Myometrial cell (primary cell): ENCODE measurements at places on chromosomes 5 and 9. TPM values are rescaled to one million over a fixed set of nuclear protein-coding genes. Genes with fewer than 3 reads are reported as not detected.

The SURF4 gene
- total RNA-seq: 526 and 554 TPM in 2 replicates

The ARL14EPL gene
- total RNA-seq: 0.29 TPM in 1 of 2 replicates, not detected in the other

The ANKRD34B gene
- not detected in 2 replicates for total RNA-seq

The BARHL1 gene
- not detected in 2 replicates for total RNA-seq

The PNPLA7 gene
- under 0.01 TPM in 1 of 2 replicates, not detected in the other for total RNA-seq

The MUSK gene
- total RNA-seq: 0.18 TPM in 1 of 2 replicates, not detected in the other
